ENCODE measurements at places on chromosomes 5 and 9.

DNA sequence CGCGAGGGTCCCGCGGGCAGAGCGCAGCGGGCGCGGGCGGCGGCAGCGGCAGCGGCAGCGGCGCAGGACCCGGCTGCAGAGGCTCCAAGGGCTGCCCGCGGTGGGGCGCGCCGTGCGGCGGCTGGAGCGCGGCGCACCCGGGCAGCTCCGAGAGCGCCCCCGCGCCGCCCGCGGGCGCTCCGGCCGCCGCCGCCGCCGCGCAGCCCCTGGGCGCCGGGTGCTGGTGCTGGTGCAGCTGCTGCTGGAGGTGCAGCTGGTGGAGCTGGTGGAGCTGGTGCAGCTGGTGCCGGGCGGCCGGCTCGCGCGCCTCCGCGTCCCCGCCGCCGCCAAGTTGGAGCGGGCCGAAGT is 644 bp downstream of the IER5L start:
- no peak for DNase-seq

DNA sequence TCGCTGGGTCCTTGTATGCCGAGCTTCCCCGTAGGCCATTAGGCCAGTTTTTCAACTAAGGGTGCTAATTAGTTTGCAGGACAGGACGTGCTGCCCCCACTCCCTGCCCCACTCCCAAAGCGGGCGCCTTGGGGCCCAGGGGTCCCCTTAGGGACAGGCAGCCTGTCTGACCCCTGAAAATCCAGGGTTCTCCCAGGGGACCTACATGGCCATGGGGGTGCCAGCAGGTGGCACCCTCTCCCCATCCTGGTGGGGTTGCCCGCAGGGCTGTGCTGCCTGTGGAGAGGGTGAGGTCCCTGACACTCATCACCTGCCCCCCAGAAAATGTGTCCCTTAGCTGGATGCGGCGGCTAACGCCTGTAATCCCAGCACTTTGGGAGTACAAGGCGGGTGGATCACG is 8.5 kb upstream of the CCDC187 start:
- DNase-seq = no peak

- DNase-seq = no peak
Observed at GRCh38 chr5:169265888-169266287, 35.1 kb downstream of the SLIT3 start.

DNA sequence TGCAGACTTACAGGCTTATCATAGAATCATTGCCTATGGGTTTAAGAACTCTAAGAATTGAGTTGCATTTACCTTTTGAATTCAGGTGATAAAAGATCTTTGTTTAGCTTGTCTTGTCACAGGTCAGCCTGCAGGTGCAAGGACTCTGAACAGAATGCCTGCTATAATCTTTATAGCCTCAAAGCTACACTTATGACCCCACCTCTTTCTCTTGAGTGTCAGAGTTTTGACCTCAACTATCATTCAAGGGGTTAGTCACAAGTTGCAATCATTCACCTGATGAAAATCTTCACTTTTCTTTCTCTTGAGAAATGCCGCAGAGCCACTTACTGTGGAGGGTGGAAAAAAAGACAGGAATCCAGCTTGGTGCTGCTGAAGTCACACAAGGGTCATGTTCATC is 49.5 kb downstream of the ERCC6L2 start:
- DNase-seq = no peak

- DNase-seq = no peak
Observed at GRCh38 chr9:86955042-86955441, 7.7 kb upstream of the GAS1 start.

DNA sequence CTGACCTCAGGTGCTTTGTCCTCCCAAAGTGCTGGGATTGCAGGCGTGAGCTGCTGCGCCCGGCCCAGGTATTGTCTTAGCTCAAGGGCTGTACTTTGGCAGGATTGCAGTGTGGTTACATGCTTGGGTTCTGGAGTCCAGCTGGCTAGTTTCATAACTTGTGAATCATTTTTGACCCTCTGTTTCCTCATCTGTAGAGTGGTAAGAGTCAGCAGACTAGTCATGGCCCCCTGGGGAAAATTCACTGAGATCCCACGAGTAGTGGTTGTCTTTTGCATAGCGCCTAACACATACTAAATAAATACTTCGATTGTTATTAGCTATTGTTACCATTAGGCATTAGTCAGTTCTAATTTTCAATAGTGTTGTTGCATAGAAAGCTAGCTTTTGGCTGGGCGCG is 14.3 kb downstream of the PTPA start:
- no peak for DNase-seq

DNA sequence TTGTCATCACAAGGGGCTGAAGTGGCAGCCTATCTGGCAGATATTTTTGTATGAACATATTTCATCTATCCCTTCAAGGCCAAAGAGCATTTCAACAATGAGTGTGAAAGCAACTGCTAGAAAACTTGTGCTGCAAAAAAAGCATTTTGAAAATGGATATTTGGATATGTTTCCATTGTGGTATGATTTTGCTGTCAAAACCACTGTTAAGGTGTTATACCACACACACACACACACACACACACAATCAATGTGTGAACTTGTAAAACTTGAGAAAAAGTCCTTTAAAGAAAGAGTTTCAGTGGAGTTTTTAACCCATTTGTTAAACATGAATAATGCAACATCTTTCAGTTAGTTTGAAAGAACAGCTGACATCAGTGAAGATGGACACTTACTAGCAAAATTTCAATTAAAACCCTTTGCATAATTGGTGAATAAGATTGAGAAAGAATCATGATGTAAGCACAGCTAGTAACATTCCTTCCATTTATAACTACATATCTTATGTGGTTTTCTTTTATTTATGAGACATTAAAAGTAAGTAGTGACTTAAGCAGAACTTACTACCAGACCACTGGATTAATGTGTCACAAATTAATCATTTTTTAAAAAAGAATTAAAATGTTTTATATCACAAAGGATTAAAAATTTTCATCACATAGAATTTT is 182.6 kb upstream of the GNA14 start:
- DNase-seq = no peak

DNA sequence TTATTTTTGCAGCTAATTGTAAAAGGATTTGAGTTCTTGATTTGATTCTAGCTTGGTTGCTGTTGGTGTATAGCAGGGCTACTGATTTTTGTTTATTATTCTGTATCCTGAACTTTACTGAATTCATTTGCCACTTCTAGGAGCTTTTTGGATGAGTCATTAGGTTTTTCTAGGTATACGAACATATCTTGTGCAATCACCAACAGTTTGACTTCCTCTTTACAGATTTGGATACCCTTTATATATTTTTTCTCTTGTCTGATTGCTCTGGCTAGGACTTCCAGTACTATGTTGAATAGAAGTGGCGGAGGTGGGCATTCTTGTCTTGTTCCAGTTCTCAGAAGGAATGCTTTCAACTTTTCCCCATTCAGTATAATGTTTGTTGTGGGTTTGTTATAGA is 210.8 kb downstream of the FGF10 start:
- no peak for DNase-seq

- no peak for DNase-seq
Observed at GRCh38 chr5:154589511-154589910, 111.5 kb upstream of the HAND1 start.

DNA sequence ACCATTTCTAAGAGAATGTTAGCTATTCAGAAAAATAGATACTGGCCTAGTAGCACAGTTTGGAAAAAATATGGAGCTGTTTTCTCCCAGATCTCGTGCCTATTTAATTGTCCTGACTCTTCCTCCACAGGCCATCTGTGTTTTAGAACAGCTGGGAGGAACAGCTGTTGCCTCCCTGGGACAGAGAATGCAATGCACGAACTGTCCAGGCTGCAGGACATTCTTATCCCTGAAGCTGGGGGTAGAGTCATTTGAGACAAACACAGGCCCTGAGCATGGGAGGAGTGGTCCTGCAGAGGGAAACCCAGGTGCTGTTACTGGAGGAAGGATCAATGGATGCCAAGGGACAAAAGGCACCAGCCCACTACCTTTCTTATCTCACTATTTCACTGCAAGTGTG is 20.9 kb upstream of the SPARC start:
- DNase-seq = no peak

GRCh38 chr5:116577064-116577788 is 2.6 kb upstream of the SEMA6A start:
- DNase-seq = no peak

GRCh38 chr9:72441848-72442607 is 77.0 kb upstream of the ZFAND5 start:
- DNase-seq = no peak

DNA sequence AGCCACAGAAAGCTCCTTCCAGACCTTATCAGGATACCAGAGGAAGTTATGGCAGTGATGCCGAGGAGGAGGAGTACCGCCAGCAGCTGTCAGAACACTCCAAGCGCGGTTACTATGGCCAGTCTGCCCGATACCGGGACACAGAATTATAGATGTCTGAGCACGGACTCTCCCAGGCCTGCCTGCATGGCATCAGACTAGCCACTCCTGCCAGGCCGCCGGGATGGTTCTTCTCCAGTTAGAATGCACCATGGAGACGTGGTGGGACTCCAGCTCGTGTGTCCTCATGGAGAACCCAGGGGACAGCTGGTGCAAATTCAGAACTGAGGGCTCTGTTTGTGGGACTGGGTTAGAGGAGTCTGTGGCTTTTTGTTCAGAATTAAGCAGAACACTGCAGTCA is 70.8 kb upstream of the ENTREP1 start:
- DNase-seq = no peak

DNA sequence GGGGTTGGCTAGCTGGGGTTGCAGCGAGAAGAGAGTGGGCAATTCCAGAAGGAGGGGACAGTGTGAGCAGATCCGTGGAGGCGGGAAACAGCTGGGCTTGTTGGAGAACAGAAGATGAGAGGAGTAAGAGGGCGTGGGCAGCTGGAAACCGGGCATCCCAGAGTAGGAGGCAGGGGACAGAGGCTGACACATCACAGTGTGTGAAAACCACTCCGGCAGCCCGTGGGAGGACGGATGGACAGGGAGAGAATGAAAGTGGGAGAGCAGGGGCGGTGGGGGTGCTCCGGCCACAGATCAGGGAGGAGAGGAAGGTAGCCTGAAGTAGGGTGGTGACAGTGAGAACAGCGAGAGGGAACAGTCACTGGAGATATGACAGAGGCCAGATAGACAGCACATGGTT is 8.3 kb upstream of the PSMB7 start:
- no peak for DNase-seq

GRCh38 chr5:179766021-179766725 is 27.6 kb upstream of the LTC4S start:
- no peak for DNase-seq

All from NCI-H510A (cell line).